ENCODE measurements at places on chromosomes 1 and 21. TPM values are rescaled to one million over a fixed set of nuclear protein-coding genes. Genes with fewer than 3 reads are reported as not detected.

The CDK18 gene
- 4.9 TPM for total RNA-seq

The DNAH14 gene
- 2.1 TPM for total RNA-seq

The CFAP141 gene
- total RNA-seq = not detected

- no peak for DNase-seq
- H3K36me3 ChIP-seq = no peaks in the 10 kb centered on the region
- peaks cover 5% of the 10 kb centered on the region for H3K27me3 ChIP-seq
- H3K4me3 ChIP-seq = no peak overlapping the region
- no peak overlapping the region for H3K27ac ChIP-seq
Observed at GRCh38 chr1:232287676-232288569, 342.0 kb downstream of the SIPA1L2 start.

GRCh38 chr1:36284517-36284916 lies 21.7 kb upstream of the SH3D21 start:
- no peak for DNase-seq
- H3K27me3 ChIP-seq = no peaks in the 10 kb centered on the region
- peaks cover 45% of the 10 kb centered on the region for H3K4me1 ChIP-seq
- H3K36me3 ChIP-seq = peaks cover 49% of the 10 kb centered on the region
- peak overlapping the region; percentile 61 for H3K27ac ChIP-seq

The LRRN2 gene
- 0.05 TPM for total RNA-seq

- peak overlapping the region; percentile 91 for H3K27ac ChIP-seq
- H3K36me3 ChIP-seq = no peaks in the 10 kb centered on the region
- no peak for DNase-seq
- no peaks in the 10 kb centered on the region for H3K27me3 ChIP-seq
- peaks cover 55% of the 10 kb centered on the region for H3K4me1 ChIP-seq
Observed at GRCh38 chr1:160836981-160837557, 25.6 kb downstream of the CD244 start.

- no peak overlapping the region for H3K4me3 ChIP-seq
- H3K4me1 ChIP-seq = no peaks in the 10 kb centered on the region
- no peak overlapping the region for H3K27ac ChIP-seq
Observed at GRCh38 chr1:190168116-190168892, 309.4 kb downstream of the BRINP3 start.

The AMY2B gene
- 3.6 TPM for total RNA-seq

DNA sequence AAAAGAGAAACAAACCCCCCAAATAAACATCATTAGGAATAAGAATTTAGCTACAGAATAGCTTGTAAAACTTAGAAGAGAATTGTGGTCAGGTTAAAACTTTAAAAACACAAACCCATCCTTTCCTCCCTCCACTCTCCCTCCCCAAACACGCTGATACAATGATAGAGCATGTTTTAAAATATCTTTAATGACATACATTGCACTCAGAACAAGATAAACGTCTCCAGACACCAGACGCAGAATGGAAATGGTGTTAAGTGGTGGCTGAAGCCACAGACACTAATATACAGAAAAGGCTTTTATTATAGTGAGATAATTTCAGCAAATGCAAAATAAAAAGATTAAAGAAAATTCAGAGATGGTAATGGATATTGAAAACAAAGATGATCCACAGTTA lies 58.9 kb upstream of the SAMD13 start:
- peaks cover 27% of the 10 kb centered on the region for H3K36me3 ChIP-seq
- DNase-seq = no peak
- no peak overlapping the region for H3K4me3 ChIP-seq
- no peaks in the 10 kb centered on the region for H3K27me3 ChIP-seq
- peaks cover 2% of the 10 kb centered on the region for H3K4me1 ChIP-seq

The CELSR2 gene
- 1.9 TPM for total RNA-seq

DNA sequence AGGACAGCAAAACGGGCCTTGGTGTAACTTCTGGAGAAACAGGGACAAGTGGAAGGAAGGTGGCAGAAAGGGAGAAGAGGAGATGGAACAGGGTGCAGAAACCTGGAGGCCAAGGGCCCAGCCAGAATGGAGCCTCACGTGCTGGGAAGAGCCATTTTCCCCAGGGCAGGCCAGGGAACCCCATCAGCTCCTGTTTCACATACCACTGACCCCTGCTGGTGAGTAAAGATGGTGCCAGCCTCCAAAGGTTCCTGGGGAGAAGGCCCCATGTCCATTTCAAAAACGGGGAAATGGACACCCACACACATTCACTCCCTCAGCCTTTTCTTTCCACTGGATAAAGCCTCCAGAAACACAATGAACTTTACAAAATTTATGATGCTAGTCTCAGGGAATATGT lies 57.6 kb upstream of the JUN start:
- H3K27me3 ChIP-seq = no peaks in the 10 kb centered on the region
- H3K27ac ChIP-seq = no peak overlapping the region
- DNase-seq = peak; percentile 39
- no peak overlapping the region for H3K4me3 ChIP-seq
- no peaks in the 10 kb centered on the region for H3K4me1 ChIP-seq

The TMPRSS2 gene
- not detected for total RNA-seq

The AADACL4 gene
- total RNA-seq = not detected

The OR2T29 gene
- not detected for total RNA-seq

DNA sequence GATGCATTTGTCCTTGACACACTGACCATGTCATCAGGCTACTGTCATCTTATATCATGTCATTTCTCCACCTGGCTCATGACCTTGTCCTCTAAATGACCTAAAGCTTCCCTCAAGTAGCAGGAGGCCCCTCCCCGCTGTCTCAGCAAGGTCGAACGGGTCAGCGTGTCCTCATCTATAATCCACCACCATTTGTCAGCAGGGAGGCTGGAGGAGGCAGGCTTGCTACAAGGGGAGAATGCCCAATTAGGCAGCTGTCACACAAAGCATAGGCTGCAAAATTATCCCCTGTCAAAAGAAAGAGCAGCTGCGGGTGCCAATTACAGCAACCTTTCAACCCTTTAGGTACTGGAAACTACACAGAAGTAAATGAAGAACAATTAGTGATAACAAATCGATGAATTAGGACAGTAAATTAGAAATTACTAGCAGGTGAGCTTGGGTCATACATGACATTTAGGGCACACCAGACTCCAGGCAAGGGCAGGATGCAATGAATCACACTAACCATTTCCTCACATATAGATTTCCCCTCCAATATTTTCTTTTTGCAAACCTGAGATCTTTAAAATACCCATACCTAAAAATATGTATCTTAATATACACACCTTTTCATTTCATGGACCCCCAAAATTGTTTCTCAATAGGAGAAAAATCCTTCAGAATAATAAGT lies 61.2 kb downstream of the NRIP1 start:
- DNase-seq = no peak
- H3K27ac ChIP-seq = peak overlapping the region; percentile 40
- H3K36me3 ChIP-seq = peaks cover 10% of the 10 kb centered on the region
- no peak overlapping the region for H3K4me3 ChIP-seq
- no peaks in the 10 kb centered on the region for H3K27me3 ChIP-seq

The SNRNP40 gene
- 111 TPM for total RNA-seq

GRCh38 chr1:172449585-172450523 lies 6.0 kb upstream of the PIGC start:
- no peak overlapping the region for H3K4me3 ChIP-seq
- H3K4me1 ChIP-seq = peaks cover 23% of the 10 kb centered on the region
- no peak overlapping the region for H3K27ac ChIP-seq
- no peaks in the 10 kb centered on the region for H3K36me3 ChIP-seq
